ENCODE measurements at places on chromosomes 13 and 19. TPM values are rescaled to one million over a fixed set of nuclear protein-coding genes. Genes with fewer than 3 reads are reported as not detected.

ZNF8 gene
- 8.6 TPM for total RNA-seq

GRCh38 chr13:26558987-26559386, 1.5 kb downstream of the WASF3 start:
- no peak for DNase-seq

GRCh38 chr13:77697217-77698103, at the start of gene SLAIN1:
SLAIN1 (plus strand) TSS chr13:77697687; CDS start chr13:77697914, 227 bp downstream.
- no peak for DNase-seq

RNF225 gene
- 0.68 TPM for total RNA-seq

GZMM gene
- not detected for total RNA-seq

DNA sequence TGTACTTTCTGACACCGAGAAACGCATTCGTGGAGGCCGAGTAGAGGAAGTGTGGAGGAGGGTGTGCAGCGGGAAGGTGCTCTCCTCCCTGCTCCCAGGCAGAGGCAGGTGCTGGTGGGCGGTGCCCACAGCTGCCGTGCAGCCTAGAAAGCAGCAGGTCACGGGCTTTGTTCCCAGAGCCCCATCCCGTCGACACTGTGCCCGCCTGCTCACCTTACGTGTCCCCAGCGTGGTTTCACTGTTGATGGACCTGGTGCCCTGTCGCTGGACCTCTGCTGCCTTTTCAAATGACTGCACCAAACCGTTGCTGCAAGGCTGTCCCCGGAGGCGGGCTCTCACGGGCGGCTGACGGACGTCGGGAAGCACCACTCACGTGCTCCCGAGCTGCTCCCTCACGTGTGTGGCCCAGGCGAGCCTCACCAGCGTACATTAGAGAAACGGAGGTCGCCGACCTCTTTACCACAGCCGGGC, 20.8 kb downstream of the PLEKHJ1 start:
- DNase-seq, result no peak

SGCG gene
- total RNA-seq, result not detected

DNA sequence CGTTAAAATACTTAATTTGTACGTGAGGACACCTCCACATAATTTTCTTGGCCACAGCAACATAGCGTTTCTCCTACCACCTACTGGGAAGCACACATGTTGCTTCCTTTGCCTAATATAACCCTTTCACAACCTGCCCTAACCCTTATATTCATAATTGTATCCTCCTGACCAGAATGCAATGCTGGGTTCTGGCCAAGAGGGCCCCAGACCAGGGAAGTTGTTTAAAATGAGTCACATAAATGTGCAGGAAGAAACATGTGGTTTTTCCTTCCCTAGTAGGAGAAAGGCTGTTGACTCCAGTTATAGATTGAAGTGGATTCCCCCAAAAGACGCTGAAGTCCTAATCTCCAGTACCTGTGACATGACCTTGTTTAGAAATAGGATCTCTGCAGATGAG, 187.3 kb downstream of the NUFIP1 start:
- peak; percentile 56 for DNase-seq

NLRP11 gene
- total RNA-seq, result not detected

DNA sequence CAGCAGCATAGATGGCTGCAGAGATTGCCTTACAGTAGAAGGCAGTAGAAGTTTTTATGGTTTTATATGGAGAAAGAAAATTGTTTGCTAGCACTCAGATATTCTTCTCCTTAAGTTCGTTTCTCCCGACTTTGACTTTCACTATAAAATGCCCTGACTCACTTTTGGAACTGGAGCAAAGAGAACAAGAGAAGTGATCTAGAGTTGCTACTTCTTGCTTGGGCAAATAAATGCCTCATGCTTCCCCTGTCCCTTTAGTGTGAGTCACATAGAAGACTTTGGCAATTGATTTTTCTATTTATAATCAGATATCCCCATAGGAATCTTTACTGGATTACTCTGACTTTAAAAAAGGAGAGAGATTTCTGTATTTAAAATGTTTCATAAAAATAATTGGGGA, 46.9 kb downstream of the ITGBL1 start:
- no peak for DNase-seq

- DNase-seq, result no peak
Measured at GRCh38 chr19:5173993-5174392, 166.6 kb downstream of the PTPRS start.
